ENCODE measurements at places on chromosomes 12 and 14. TPM values are rescaled to one million over a fixed set of nuclear protein-coding genes. Genes with fewer than 3 reads are reported as not detected.

The CACNA1C gene
- 0.03 TPM for total RNA-seq

The P2RX2 gene
- total RNA-seq: not detected

The DIO3 gene
- total RNA-seq: 0.07 TPM

The LTBR gene
- total RNA-seq: 244 TPM

The PDE3A gene
- total RNA-seq: 2.9 TPM

The TC2N gene
- total RNA-seq: 0.81 TPM

The KCNJ8 gene
- 0.24 TPM for total RNA-seq

The WSB2 gene
- total RNA-seq: 66.0 TPM

The TRPV4 gene
- total RNA-seq: 0.09 TPM

The CCDC175 gene
- not detected for total RNA-seq

The IFNG-AS1 gene
- not detected for total RNA-seq

The C1RL gene
- 12.2 TPM for total RNA-seq

The MYF6 gene
- not detected for total RNA-seq

The DPPA3 gene
- not detected for total RNA-seq

The PZP gene
- total RNA-seq: not detected

The AKAP6 gene
- 0.55 TPM for total RNA-seq

The LBHD2 gene
- not detected for total RNA-seq

The CLEC14A gene
- total RNA-seq: not detected

The SYCP3 gene
- total RNA-seq: 0.13 TPM

The PMCH gene
- total RNA-seq: not detected

The CLECL1 gene
- total RNA-seq: not detected

The MMP19 gene
- total RNA-seq: 0.38 TPM

The GSC gene
- 0.33 TPM for total RNA-seq

The KIF26A gene
- 3.8 TPM for total RNA-seq

The FOXM1 gene
- total RNA-seq: 90.9 TPM

The PRKAB1 gene
- 30.3 TPM for total RNA-seq

The TMPRSS12 gene
- not detected for total RNA-seq

The SOAT2 gene
- total RNA-seq: 0.30 TPM

The MAP3K9 gene
- 5.6 TPM for total RNA-seq

The HOXC13 gene
- 28.3 TPM for total RNA-seq

The CIT gene
- 13.1 TPM for total RNA-seq

The TCP11L2 gene
- total RNA-seq: 2.4 TPM

The TOX4 gene
- 67.1 TPM for total RNA-seq

The SLC41A2 gene
- 21.1 TPM for total RNA-seq

The GPR68 gene
- 0.30 TPM for total RNA-seq

All from A549 treated with AZD2906 at 1 μM for 4 hours (cell line).